Activated CD8-positive, alpha-beta memory T cell treated with anti-CD3 and anti-CD28 coated beads for 24 hours (primary cell): ENCODE measurements at places on chromosomes 5 and 9.

DNA sequence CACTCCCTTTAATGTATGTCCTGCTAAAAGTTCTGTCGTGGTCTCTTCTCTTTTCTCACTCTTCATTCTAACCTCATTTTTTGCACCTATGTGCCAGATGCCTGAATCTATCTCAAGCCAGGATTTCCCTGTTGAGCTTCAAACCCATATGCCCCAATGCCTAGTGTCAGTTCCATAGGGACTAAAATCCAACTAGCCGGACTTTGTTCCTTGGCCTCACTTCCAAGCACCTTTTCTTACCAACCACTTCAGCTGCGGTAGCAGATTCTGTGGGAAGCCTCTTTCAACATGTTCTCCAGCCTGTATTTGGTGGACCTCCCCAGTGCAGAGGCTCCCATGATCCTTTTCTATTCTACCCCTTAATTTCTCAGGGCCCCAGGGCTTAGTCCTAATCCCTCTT is 17.5 kb downstream of the C9orf57 start:
- no peak for DNase-seq

- no peak for DNase-seq
Measured at GRCh38 chr5:173807181-173807655, 80.9 kb upstream of the CPEB4 start.

- DNase-seq: no peak
Measured at GRCh38 chr9:82021198-82021597, 32.6 kb downstream of the SPATA31D1 start.

DNA sequence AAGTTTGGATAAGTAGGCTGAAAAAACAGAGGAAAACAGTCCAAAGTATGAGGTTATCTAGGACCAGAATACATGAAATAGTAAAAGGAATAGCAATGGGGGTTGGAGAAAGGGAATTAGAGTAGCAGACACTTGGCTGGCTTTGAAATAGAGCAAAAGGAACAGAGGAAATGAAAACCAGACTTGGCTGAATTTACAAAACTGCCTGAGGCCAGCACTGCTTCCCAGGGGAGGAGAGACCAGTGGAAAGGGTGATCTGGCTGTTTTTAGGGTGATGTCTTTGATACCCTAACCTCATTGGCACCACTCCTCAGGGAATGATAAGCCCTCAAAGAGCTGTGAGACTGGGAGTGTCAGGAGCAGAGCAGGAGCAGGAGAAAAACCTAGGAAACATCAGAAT is 413.4 kb upstream of the SLC30A5 start:
- no peak for DNase-seq

DNA sequence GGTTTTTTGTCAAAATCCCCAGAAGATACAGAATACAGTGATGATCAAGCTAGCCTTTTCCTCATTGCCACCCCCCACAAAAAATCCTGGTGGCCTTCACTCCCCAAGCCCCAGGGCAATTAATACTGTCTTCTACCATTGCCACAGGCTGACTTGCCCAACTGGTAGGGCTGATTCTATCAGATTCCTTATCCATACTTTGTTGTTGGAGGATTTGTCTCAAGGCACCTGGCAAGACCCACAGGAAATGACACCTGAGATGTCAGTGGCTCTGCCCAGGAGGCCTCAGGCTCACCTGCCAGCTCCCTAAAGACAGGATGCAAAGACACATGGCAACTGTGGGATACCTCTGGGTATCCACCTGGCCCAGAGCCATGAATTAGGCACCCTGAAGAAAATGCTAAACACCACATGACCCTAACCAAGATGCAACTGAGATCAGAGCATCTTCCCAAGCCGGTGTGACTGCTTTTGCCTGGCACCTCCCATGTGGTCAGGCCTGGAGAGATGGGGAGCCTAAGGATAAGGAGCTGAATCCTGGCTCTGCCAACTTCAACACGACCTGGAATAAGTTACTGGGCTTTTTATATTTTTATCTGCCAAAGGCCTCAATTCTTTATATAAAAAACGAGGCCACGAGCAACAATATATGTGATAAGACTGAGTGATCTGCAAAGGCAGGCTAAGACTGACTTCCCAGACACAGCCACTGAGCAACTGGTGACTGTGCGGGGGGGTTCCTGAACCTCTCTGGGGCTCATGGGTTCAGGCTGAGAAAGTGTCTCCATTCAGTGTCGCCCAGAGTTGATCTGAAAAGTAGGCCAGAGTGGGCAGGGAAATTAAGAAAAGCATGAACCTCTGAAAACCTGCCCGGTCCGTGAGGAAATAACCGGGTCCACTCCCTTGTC is 944 bp downstream of the ATOX1 start:
- peak; percentile 68 for DNase-seq

GRCh38 chr9:24625097-24625496 is 79.4 kb upstream of the IZUMO3 start:
- no peak for DNase-seq

DNA sequence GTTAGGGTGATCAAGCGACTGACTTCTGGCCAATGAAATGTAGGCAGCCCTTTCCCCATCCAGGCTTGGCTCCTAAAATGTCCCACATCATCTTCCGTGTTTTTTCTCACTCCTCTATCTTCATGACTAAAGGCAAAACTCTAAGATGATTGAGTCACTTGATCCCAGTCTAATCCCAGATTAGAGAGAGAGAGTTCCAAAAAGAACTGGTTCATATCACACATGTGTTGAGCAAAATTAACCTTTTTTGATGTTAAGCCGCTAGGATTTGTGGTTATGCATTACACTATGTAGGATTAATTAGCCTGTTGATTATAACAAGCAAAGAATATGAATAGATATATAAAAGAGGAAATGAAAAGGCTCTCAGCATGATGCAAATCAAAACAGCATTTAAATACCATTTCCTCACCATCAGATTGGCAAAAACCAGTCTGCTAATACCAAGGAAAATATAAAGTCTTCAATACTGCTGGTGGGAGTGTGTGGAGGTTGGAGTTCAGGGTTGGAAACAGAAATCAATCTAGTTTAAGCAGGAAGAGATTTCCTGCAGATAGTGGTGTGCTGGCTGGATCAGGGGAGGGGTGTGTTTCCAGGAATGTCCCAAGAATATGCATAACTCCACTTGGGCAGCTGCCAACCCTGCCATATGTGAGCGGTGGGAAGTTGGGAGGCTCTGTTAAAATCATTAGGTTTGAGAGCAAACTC is 187.6 kb upstream of the S1PR3 start:
- DNase-seq: peak; percentile 35

DNA sequence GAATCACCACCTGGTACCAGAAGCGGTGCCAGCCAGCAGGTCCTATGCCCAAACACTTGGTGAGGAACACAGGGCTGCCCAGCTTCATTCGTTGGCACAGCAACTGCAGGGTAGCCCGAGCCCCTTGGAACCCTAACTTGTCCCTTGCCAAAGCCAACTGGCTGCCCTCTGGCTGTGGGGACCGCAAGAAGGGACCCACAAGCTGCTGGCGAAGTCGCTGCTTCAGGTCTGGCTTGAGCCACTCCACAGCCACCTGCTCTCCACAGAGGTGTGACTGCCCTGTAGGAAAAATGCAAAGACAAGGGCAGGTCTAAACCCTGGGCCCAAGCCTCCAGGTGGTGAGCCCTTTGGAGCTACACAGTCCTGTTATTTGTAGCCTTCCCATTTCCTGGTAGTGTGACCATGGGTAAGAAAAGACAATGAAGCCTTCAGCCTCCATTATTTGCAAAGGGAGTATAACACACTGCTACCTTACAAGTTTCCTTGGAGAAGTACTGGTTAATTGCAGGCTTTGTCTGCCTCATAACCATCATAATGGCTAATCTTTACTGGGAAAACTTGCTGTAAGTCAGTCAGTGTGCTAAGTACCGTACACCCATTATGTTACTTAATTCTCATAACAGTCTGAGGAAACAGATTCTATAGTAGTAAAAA is 1.8 kb downstream of the DND1 start:
- DNase-seq: no peak

DNA sequence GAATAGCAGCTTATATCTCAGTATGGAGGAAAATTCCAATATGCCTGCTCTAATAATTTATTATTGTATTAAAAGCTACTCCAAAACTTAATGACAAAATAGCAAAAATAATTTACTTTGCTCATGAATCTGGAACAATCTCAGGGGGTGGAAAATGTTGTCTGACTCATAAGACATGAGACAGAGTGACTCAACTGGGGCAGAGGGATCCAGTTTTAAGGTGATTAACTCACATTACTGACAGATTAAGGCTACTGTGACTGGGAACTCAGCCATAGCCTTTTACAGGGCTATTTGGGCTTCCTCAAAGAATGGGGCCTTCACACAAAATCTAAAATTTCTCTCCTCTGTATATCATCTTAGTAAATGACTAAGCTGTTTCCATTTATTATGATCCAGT is 1172.9 kb downstream of the CDH12 start:
- no peak for DNase-seq

GRCh38 chr5:178564397-178564796 is 25.8 kb downstream of the COL23A1 start:
- DNase-seq: no peak

GRCh38 chr9:136655536-136656182 is 7.1 kb upstream of the EGFL7 start:
- DNase-seq: no peak

GRCh38 chr5:174118823-174119467 is 73.4 kb downstream of the NSG2 start:
- no peak for DNase-seq

GRCh38 chr5:56161927-56162326 is 71.2 kb downstream of the ANKRD55 start:
- no peak for DNase-seq

GRCh38 chr5:21823588-21823987 is 1029.6 kb downstream of the CDH12 start:
- no peak for DNase-seq

DNA sequence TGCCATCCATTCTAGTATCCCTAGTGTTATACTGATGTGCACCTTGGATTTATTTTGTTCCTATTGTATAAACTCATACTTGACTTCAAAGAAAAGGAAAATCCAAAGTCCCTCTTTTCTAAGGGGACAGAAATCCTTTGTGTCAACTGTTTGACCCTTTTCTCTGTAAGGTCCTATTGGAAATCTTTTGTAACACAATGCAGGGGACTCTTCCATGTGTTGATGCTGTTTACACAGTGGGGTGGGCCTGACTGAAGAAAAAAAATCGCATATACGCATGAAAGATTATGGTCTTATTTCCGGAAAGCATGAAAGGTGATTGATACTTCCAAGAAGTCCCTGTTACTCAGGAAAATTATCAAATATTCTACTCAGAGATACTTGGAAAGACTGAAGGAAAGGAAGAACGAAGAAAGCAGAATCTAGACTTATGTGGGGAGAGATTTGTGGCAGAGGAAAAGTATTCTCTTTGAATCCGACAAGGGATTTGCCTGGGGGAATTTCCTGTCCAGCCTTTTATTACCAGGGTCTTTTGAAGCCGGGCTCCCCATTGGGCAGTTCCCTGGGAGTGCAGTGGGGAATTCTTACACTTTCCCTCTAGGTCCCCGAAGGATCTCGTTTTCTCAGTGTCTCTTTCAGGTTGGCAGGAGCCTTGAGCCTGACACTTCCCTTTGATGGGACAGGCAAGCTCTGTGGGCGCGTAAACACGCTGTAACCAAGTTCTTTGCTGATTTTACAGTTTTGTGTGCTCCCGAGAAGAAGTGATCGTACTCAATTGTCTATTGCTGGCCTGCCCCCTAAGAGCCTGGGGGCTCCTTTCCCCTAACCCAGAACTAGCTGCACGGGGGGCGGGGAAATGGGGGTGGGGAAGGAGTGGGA is 779 bp upstream of the VCAN start:
- DNase-seq: no peak

- DNase-seq: peak; percentile 56
Measured at GRCh38 chr9:122498883-122499288, 11.7 kb upstream of the OR1J2 start.

DNA sequence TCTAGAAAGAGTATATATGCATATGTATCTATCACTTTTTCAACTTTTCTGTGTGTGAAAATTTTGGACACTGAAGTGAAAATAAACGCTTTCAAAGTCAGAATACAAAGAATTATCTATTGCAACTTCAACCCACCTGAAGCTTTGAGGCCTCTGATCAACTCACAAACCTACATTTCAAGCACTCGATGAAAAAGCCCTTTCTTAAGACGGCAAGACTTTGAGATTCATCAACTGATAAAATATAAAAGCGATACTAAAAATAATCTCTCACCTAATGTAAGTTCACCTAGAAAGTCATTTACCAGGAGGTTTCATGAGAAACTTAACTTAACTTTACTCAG is 1.2 kb downstream of the GOLPH3 start:
- DNase-seq: no peak

DNA sequence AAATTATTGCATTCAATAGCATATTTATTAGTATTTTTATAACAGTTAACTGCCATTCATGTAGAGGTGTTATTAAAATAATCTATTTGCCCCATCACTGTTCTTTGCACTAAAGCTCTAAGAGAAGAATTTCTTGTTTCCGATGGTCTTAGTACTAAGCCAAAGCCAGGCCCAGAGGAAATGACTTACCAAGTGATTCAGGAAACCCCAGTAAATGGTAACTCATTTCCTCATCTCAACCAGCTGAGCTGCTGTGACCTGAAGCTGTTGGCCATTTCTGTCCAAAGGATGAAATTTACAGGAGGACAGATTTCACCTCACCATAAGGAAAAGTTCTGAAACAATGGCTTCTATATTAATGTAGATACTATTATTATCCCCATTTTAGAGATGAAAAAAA is 117.0 kb downstream of the PIK3R1 start:
- DNase-seq: no peak

GRCh38 chr9:76136986-76137385 is 246.5 kb downstream of the PCSK5 start:
- DNase-seq: no peak

GRCh38 chr9:118238139-118238538 is 533.9 kb downstream of the TLR4 start:
- no peak for DNase-seq

DNA sequence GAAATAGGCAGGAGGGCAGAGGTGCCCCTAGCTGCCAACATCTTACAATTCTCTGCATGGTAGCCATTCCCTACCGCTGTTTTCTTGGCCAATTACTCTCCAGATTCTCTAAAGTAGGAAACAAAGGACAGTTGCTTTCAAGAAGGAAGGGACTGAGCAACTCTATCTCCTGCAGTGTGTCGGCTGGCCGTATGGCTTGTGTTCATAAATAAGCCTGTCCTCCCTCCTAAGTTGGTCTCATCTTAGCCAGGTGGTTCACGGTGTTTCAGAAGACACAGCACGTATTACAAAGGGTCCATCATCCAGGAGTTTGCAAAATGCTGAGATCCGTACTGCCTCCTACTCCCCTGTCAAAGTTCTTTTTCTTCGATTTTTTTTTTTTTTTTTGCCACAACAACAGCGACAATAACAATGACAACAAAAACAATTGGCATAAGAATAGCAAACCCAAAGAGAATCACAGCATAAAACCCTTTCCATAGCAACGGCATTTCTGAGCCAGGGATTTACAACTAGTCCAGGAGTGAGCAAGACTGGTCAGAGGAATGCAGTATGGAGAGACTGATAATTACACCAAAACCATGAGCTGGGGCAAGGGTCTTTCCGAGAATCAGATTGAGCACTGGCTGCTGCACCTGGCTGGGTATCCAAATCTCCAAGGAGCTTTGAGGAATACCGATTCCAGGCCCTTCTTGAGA is 212.8 kb downstream of the SLIT3 start:
- DNase-seq: no peak

DNA sequence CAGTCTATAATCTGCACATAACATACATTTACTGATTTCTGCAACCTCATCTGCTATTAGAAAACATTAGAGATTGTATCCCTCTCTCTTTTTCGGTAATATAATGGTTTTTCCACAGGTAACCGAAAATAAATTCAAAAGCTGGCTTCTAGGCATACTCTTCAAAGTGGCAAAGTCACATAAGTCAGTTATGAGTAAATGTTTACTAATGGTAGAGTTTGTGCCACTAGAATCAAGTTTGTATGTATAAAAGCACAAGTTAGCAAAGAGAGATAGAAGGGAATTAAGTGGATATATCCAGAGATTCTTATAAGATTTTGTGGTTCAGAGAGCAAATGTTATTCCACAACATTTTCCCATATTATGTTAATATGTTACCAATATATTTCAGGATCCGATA is 86.9 kb downstream of the MYO10 start:
- DNase-seq: no peak
